Breast epithelium (tissue), 4 donors: ENCODE measurements at places on chromosomes 4 and X. TPM values are rescaled to one million over a fixed set of nuclear protein-coding genes. Genes with fewer than 3 reads are reported as not detected.

The ADH1B gene
- total RNA-seq, result 5,080 TPM

The YY2 gene
- total RNA-seq, result 5.0 TPM

- peak; percentile 23 for DNase-seq
Measured at GRCh38 chr4:183200453-183200852, 101.4 kb downstream of the WWC2 start.

DNA sequence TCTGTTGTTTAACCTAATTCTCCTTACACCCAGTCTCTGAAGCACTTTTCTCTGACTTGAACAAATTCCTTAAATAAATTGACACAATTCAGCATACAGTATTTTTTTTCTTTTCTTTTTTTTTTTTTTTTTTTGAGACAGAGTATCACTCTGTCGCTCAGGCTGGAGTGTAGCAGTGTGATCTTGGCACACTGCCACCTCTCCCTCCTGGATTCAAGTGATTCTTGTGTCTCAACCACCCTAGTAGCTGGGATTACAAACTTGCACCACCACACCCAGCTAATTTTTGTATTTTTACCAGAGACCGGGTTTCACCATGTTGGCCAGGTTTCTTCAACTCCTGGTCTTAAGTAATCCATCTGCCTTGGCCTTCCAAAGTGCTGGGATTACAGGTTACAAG lies 1498.1 kb upstream of the PCDH10 start:
- DNase-seq, result no peak
